Hindlimb muscle (tissue), 1 donor: ENCODE measurements at places on chromosomes 4 and X.
A peak's percentile ranks its signal among the peaks of the same experiment; 100 is the strongest.

DNA sequence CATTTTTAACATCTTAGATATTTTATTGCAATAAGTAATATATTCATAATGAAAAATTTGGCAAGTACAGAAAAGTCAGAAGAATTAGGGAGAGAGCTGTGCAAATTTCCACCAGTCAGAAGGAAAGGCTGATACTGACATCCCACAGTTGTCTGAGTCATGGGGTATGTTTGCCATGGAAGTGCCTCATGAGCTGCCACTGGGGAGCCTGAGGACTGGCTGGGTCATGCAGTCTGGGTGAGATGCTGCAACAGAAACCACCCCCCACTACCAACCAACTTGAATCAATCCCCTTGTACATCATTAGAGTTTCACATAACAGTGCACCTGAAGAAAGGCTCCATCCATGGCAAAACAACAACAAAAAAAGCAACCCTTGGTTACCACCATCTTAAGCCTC lies 45.2 kb upstream of the ENPP6 start:
- DNase-seq: no peak

GRCh38 chr4:169024762-169025161 lies 14.7 kb upstream of the CBR4 start:
- DNase-seq: peak; percentile 51

DNA sequence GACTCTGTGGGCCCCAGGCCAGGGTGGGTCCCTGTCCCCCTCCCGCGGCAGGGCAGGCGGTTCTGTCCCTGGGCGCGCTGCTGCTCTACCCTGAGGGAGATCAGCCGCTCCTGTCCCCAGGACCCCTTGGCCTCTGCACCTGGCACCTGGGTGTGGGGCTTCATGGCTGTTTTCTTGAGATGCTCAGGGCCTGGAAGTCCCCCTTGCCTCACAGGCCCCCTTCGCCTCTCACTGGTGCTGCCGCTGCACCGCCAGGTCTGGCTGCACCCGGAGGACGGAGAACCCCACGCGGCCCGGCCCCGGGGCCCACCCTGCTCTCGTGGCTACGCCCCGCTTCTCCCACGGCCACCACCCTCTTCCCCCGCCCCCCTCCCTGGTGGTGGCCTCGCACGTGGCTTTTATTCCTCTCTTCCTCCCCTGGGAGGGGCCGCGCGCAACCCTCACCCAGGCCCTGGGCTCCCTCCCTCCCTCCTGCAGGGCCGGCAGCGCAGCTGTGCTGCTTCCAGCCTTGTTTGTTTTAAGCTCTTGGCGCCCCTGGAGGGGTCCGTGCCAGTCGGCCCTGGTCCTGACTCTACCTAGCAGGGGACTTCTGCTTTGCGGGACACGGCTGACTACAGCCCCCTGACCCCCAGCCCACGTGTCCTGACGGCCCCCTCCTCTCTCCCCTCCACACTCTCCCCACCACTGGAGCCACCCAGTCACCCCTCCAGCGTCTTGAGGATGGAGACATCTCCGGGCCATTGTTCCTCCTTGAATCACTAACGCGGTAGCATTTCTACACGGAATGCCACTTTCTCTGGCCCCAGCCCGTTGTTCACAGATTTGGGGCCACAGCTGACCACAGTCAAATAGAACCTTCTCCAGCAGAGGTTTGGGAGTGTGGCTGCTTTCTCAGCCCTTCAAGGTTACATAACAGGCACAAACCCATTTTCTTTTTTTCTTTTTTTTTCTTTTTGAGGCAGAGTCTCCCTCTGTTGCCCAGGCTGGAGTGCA lies 20.6 kb upstream of the CLDN24 start:
- no peak for DNase-seq

DNA sequence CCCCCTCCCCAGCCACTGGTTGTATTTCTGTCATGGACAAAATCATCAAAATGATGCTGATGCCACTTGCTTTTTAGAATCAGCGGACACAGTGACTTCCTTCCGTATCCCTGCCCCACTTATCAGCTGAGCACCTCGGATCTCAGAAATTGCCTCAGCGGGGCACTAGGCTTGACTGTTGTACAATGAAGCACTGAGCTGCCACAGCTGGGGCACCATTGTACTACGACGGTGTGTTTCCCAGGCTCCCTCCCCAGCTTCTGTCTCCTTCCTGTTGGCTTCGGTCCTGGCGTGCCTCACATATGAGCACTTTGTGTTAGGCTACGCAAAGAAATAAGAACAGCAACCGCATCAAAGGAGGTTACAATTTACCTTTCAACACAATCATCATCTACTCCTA lies 82.4 kb downstream of the F11 start:
- no peak for DNase-seq

DNA sequence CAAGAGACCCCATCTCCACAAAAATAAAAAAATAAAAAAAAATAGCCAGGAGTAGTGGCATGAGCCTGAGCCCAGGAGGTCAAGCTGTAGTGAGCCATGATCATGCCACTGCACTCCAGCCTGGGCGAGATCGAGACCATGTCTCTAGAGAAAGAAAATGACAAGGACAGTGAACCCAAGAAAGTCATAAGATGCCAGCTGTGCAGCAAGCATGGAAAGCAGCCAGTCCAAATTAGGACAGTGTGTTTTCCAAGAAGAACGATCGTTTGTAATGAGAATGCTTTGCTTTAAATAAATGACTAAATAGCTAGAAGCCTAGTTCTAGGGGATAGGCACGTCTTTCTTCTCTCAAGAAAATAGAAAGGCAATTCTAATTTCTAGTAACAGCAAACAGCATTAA lies 58.4 kb upstream of the MSANTD1 start:
- no peak for DNase-seq

- no peak for DNase-seq
Observed at GRCh38 chr4:82851885-82852750, 38.8 kb downstream of the SEC31A start.

DNA sequence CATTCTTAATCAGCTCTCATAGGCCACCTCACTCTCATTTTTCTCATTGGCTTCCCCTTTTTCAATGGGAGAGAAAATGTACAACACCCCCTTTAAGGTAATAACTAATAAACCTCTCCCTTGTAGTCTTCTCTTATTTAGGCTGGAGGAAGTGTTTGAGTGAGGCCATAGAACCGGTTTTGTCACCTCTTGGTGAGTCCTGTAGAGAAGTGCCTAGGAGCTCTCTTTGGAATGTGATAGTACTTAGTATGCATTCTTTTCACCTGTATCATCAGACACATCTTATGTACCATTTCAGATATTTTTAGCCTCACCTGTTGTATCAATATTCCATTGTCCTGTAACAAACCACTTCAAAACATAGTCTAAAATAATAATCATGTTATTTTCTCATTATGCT lies 3.5 kb upstream of the TAB3 start:
- DNase-seq: no peak

- DNase-seq: peak; percentile 83
Observed at GRCh38 chr4:113292371-113293042, 243.1 kb downstream of the ANK2 start.

GRCh38 chr4:113738251-113738650 lies 23.3 kb downstream of the CAMK2D start:
- DNase-seq: no peak

GRCh38 chr4:61933527-61933926 lies 733.4 kb downstream of the ADGRL3 start:
- no peak for DNase-seq

DNA sequence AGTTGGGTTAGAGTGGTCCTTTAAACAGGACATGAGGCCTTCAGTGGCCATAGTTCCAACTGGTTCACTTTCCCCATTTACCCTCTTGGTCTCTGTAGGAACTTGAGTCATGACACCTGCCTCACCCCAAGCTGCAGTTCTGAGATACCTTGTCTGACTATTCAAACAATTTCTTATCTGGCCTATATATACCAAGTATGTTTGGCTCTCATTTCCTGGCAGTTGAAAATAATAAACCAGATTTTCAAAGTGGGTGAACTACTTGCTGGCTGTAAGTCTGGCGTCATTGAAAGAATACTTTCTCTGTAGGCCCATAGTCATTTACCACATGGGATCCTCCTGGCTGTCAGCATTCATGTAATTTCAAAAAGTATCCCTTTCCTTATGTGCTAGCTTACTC lies 228.8 kb downstream of the SHROOM3 start:
- DNase-seq: no peak

DNA sequence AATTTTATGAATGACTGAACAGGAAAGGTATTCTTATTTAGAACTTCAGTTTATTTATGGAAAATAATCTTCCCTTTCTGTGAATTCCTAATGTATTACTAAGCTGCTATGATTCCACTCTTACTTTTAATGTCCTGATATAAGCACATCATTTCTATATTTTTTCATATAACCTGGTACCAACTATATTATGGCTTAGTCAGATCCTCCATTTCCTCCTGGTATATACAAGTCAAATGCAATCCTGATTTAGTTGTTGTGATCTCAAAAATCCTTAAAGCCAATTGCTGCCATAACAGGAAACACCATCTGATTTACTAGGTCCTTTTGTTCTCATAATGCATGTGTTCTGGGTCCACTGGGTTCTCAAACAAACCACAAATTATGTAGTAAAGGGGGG lies 26.8 kb downstream of the TRMT2B start:
- DNase-seq: no peak

DNA sequence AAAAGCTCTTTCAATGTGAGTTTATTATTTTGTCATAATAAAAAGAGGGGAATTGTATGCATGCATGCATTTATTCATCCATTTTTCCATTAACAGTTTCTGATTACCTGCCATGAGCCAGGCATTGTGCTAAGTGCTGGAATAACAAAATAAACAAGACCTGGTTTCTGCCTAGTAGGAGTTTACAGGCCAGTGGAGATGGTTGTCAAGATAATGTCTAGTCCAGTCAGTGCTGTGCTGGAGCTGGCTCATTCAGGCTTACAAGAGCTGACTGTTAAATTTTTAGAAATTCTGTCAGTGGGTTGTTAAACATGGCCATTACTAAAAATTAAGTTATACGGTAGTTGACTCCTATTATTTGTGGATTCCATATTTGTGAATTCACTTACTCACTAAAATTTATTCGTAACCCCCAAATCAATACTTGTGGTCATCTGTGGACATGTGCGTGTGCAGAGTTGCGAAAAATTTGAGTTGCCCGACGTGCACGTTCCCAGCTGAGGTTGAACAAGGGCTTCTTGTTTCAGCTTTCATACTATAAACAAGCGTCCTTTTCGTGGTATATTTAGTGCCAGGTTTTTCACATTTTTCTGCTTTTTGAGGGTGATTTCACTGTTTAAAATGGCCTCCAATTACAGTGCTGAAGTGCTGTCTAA lies 172.3 kb upstream of the RPS6KA3 start:
- no peak for DNase-seq

DNA sequence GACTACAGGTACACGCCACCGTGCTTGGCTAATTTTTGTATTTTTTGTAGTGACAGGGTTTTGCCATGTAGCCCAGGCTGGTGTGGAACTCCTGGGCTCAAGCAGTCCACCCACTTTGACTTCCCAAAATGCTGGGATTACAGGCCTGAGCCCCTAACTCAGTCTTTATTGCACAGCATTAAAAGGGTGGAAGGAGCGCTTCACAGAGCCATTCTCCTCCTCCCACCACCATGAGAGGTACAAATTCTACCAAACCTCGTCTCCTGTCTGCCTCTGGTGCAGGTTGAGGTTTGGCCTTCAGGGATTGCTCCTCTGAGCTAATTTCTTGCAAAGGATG lies 52.3 kb downstream of the TLR10 start:
- DNase-seq: no peak

DNA sequence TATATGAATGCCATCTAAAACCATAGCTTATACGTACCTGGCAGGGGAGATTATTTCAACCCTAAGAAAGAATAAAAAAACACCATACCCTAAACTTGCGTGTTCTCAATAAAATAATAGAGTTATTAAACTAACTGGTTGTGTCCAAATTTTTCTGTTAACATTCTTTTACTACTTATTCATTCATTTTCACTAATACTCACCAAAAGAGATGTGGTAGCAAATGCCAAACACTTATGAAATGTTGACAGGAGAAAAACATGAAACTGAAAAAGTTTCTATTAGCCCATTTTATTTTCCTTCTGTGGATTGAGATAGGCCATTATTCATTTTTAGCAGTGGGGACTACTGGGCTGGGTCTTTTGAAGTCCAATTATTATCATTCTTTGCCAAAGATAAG lies 102.0 kb downstream of the TSPAN5 start:
- DNase-seq: no peak

DNA sequence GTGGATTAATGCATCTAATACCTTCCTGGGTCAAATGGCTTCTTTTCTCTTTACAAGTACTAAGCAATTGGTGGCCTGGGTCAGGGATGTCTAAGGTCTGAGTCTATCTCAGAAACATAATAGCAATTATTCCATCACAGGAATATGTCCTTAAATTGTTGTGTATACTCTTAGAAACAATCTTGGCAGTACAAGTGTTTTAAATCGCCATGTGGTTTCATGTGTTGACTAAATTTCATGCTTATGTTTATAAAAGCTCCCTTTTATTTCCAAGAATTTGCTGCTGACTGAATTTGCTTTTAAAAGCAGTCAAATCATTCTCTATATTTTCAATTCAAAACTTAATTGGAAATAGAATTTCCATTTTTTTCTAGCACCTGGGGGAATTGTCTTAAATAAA lies 125.3 kb upstream of the PACRGL start:
- no peak for DNase-seq

GRCh38 chr4:2290974-2291704 lies 29.2 kb upstream of the MXD4 start:
- no peak for DNase-seq

DNA sequence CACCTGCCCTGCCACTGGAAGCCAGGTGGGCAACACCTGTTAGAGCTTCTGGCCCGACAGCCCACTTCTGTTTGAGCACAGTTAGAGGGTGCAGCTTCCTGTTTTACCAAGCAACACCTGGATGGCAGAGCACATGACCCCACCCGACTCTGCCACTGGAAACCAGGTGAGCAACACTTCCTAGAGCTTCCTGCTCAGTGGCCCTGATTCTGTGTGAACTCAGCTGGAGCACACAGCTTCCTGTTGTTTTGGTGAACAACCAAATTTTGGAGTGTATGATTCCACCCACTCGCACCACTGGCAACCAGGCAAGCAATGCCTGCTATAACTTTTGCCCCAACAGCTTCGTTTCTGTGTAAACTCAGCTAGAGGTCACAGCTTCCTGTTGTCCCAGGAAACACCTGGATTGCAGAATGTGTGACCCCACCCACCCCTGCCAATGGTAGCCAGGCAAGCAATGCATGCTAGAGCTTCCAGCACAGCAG lies 163.8 kb upstream of the KLF8 start:
- no peak for DNase-seq

DNA sequence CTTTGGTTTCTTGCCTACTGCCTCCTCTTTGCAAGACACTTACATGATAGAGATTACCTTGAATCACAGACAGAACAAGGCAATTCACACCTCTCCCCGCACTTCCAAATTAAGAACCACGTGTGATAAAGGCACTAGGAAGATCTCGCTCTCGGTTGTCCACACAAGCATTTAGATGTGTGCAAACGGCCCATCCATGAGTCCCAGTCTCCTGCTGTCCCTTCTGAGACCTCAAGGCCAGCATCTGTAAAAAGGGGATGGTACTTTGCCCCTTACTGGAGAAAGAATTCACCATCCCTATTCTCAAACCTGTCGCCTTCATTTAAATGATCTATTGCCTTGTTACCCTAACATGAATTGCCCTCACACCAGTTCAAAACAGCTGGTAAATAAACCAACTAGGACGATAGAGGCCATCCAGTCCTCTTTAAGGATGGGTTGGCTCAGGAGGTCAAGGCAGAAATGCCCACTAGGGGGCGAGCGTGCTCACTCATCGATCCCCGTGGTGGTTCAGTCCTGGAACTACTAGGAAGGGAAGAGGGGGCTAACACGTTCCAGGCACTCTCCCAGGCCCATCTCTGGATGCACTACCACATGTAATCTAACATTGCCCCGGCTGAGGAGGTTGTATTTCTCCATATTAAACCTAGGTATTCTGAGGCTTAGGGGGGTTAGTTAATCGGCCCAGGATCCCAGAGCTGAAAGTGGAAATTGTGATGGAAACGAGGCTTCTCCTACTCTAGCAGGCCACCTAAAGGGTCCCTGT lies 95.8 kb downstream of the DHX15 start:
- DNase-seq: peak; percentile 34
